Fibroblast of skin of left quadriceps (primary cell): ENCODE measurements at places on chromosomes 2 and 18.

- DNase-seq, result peak; percentile 27
Observed at GRCh38 chr2:149715005-149715592, 127.5 kb upstream of the MMADHC start.

DNA sequence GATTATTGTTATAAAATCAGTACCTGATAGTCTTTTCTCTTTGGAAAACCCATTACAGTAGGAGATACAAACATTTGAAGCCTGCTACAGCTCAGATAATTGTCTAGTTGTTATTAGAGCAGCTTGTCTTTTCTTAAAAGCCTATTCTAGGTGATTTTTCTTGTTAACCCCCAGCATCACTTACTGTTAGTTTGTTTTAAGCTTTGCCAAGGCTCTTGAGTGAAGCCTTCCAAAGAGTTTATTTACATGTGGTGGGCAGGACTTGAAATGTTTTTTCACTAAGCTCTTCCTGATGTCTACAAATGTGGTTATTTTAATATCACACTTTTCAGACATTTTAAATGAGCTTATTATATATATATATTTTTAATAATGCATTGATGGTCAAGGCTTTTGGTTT lies 791.3 kb downstream of the PLCL1 start:
- no peak for DNase-seq

- no peak for DNase-seq
Observed at GRCh38 chr2:157911246-157911645, 35.1 kb upstream of the ACVR1 start.

DNA sequence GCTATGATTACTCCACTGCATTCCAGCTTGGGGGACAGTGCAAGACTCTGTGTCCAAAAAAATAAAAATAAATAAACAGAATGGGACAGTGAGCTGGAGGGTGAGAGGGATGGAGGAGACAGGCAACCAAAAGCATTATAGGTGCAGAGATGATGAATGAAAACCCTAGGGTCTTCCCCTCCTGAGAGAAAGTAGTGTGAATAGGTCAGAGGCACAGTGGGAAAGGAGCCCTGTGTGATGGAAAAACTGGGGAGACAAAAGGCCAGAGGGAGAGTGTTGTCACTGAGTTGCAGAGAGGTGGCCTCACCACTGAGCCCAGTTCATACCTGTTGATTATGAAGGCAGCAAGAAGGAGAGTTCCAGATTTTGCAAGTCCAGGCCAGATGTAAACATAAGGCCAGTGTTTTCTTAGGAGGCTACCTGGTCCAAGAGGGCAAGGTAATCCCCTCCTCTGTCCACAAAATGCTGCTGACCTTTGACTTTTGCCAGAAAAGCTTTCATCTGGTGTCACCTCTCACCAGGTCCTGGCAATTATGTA lies 17.6 kb upstream of the AGFG1 start:
- no peak for DNase-seq

- no peak for DNase-seq
Observed at GRCh38 chr18:63681449-63682340, 20.0 kb upstream of the SERPINB3 start.

DNA sequence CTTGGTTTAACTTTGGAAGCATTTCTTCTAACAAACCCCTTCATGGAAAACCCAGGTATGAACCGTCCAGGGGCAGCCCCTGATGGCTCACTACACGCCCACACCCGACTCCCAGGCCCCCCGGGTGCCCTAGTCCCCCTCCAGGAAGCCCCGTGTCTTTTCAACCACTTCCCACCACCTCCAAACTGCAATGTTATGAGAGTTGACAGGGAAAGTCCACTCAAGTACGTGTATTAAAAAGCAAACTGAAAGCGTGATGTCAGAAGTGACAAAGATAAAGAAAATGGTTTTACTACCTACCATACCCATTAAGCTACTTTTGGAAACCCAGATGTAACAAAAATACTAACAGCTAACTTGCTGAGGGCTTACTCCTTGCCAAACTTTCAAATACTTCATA lies 51.5 kb downstream of the L3MBTL4 start:
- no peak for DNase-seq

DNA sequence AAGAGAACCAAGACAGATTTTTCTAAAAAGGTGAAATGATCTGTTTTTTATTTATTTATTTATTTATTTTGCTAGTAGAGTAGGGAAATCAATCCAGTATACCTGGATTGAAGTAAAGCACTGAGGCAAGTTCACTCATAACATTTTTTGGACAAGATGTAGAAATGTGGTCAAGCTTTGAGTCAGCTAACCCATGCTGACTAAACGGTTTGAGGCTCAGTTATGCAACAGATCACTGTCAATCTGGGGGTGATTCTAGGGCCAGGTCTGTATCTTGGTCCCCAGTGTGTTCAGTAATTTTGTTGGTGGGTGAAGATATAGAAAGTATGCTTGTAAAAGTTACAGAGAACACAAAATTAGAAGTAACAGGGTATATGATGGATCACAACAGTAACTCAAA lies 60.2 kb downstream of the RMDN2 start:
- DNase-seq, result peak; percentile 51

DNA sequence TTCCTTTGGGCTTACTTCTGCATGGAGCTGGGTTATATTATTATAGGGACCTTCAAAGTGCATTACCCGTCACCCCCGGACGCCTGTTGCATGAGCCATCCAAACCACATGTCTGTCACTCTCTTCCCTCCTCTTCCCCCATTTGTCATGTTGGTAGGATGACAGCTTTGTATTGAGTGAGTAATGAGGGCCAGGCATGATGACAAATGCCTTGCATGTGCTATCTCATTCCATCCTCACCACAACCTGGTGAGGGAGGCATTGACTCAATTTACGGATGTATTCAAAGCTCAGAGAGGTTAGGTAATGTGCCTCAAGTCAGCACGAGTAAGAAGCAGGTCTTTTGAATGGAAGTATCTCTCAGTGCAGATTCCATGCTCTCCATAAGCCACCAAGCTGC lies 510.5 kb upstream of the TNP1 start:
- peak; percentile 74 for DNase-seq

DNA sequence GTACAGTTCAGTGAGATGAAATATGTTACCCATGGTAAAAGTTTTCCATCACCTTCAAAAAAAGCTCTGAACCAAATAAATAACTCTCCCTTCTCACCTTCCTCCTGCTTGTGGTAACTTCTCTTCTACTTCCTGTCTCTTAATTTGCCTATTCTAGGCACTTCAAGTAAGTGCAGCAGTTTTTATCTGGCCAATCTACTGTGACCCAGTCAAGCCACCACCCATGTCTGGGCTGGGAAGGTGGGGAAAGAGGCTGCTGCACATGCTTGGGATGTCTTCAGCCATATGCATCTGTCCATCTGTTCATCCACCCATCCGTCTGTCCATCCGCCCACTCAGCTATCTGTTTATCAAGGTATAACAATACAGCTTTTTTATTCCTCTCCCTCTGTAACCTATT lies 31.6 kb downstream of the ZNF532 start:
- DNase-seq, result no peak

DNA sequence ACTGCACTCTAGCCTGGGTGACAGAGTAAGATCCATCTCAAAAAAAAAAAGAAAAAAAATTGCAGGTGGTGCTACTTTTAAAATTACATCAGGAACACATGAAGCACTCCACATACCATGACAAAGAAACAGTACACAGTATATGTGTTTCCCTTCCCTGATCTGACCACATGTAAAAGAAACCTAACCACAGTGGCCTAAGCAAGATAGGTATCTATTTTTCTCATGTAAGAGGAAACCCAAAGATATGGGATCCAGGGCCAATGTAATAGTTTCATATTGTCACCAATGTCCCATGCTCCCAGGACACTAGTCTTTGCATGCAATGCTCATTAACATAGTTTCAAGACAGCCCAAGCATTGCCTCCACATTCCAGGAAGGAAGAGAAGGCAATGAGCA lies 99.9 kb downstream of the DYM start:
- no peak for DNase-seq

DNA sequence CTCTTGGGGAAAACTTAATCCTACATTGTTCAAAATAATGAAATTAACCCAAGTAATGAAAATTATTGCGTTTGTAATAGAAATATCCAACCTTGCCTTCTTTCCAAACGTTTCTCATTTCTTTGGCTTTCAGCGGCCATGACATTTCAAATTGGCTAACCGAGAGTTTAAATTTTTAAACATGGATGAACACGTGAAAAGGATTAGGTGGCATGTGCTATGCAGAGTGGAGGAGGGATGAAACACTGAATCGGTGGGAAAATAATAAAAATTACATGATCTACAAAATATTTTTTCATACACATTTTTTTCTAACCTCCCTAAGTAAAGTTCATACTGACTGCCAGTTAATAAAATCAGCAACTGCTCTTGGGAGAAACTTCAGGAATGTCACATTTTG lies 728.4 kb upstream of the PKDCC start:
- DNase-seq, result no peak

- no peak for DNase-seq
Observed at GRCh38 chr2:141316606-141317005, 814.2 kb downstream of the LRP1B start.

DNA sequence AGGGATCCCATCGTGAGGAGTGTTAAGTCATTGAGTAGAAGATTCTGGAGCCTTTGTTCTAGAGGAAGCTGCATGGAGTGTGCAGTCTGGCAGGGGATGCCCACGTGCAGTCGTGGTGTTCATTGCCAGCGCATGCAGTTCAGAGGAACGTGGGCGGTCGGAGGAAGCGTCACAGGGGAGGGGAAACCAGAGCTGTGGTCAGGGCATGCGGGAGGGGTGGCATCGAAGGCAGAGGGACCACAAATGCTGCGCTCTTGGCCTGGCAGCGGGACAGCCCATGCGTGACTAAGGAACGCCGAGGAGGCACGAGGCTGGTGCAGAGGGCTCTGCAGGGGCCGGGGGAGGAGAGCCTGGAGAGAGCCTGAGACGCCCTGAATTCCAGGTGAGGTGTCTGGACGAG lies 141.1 kb downstream of the KLHL29 start:
- DNase-seq, result no peak

DNA sequence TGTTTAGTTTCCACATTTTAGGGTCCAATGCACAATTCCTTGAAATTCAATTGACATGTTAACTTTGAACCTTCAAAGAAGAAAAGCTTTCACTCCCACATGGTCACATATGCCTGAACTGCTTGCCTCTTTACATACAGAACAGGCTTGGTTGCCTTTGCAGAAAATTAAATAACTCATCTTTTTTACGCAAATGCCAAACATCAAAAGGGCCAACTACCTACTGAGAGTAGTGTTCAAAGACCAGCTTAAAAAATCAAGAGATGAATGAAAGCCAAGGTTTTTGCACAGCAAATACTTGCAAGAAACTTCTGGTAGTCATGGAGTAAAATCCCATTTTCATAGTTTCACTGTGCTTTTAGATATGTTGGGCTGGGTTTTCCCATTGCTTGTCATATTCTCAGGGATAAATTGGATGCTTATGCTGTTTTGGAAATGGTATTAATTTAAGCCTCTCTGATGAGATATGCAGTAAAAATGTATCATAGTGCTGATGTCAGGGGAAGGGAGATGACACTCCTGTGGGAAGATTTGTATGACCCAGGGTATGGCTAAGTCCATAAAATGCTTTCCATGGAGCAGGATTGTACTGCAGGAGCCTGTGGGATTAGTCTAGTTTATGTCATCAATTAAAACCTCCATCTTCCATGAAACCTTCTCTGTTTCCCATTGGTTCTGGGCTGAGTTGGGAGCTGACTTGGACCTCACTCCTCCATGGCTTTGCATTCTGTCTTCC lies 60.6 kb upstream of the DARS1 start:
- DNase-seq, result no peak

GRCh38 chr2:7450188-7450832 lies 533.1 kb downstream of the RNF144A start:
- DNase-seq, result no peak

- DNase-seq, result no peak
Observed at GRCh38 chr2:73262108-73262651, 22.1 kb downstream of the FBXO41 start.

DNA sequence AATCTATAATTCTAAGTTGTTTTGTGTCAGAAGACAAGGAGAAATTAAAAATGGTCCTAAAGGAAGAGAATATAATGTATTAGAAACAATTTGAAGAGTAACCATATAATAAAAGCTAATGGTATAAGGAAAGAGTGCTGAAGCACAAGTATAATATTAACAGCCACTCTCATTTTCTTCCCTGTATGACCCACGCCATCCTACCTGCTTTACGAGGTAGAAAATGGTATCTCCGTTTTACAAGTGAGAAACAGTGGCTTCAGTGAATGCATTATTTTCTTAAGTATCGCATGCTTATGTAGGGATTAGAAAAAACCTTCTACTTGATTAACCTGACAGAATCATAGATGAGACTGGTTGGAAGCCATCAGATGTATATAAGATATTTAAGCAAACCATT lies 266.2 kb downstream of the CCDC102B start:
- no peak for DNase-seq

GRCh38 chr2:112482309-112483041 lies 519 bp downstream of the TTL start:
- no peak for DNase-seq

GRCh38 chr18:328928-329327 lies 61.1 kb upstream of the THOC1 start:
- no peak for DNase-seq

- no peak for DNase-seq
Observed at GRCh38 chr2:110645616-110646015, 32.2 kb downstream of the BUB1 start.

DNA sequence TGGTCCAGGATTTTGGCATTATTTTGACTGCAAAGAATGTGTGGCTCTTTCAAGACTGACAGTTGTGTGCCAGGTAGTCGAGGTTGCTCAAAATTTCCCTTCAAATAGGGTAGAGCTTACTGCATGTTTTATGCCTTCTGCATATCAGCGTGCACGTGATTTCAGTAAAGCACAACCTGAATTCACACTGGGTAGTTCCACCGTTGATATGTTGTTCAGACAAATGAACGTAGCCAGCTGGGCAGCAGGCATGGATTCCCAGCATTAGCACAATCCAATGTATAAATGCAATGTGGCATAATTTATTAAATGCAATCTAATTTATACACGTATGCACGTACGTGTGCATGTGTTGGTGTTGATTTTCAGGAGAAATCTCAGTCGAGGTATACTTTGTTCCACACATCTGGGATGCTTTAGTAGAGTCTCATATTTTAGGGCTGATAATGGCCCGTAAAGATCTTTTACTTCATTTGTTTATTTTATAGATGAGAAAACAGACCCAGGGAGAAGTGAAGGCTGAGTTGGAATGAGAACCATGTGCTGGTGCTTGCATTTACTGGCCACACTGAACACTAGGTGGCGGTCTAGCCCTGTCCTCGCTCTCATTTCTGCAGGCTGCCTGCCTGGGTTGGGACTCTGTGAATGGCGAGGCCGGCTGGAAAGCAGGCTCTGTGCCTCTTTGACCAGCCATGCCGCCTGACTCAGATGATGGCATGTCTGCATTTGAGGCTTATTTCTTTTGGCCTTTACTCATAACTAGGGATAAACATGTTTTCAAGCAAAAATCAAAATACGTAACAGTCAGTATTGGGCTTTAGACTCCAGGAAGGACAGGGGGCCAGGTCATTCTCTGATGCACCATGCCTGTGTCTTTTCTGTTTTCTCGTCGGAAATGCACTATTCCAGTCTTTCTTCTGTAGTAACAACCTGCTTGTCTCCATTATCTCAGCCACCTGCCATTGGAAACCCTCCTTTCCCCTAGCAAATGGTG lies 120.4 kb downstream of the RNF144A start:
- DNase-seq, result peak; percentile 58

- no peak for DNase-seq
Observed at GRCh38 chr2:33607905-33608304, 8.8 kb upstream of the FAM98A start.

GRCh38 chr2:75361486-75361885 lies 162.2 kb upstream of the TACR1 start:
- DNase-seq, result no peak
